Fibroblast of mammary gland (primary cell): ENCODE measurements at places on chromosomes 2 and 18.

DNA sequence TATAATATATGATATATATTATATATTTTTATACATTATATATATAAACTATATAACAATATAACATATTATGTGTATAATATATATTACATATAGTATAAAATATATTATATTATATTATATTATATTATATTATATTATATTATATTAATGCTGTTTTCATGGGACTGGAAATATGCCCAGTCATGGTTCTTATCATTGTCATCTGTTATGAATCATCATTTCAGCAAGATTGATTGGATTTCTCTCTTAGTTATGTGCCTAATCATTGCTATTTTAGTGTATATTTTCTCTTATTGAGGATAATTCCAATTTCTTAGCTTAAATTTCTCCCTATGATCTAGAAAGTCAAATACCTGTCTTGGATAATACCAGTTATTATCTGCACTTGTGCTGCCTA, 617.8 kb downstream of the TRIB2 start:
- no peak for DNase-seq

DNA sequence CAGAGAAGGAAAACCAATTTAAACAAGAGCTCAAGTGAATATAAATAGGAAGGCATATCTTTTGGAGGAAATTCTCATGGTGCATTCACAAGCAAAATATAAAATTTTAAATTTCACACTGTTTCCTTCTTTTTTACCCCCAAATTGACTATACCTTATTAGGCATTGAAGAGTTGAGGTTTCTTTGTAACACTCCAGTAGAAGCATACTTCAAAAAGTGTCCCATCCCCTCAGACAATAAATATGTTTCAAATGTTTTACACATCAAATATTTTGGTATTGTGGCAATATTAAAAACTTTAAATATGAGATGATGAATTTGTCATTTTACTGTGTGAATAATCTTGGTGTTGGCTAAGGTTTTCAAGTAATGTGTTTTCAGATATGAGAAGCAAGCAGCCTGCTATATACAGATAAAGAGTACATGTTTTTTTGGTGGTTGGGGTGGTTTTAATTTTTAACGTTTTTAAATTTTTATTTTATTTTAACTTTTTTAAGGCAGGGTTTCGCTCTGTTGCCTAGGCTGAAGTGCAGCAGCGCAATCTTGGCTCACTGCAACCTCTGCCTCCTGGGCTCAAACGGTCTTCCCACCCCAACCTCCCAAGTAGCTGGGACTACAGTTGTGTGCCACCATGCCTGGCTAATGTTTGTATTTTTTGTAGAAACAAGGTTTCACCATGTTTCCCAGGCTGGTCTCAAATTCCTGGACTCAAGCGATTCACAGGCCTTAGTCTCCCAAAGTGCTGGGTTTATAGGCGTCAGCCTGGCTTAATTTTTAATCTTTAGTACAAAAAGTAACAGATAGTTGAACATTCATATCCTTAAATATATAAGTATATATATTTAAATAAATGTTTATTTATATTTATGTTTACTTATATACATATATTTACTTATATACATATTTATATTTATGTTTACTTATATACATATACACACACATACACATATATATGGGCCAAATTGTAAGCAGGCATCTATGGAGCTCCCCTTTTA, 36.5 kb upstream of the DLX1 start:
- DNase-seq, result no peak

- DNase-seq, result no peak
These were observed 187.9 kb upstream of the ZEB2 start for GRCh38 chr2:144707736-144708326.

DNA sequence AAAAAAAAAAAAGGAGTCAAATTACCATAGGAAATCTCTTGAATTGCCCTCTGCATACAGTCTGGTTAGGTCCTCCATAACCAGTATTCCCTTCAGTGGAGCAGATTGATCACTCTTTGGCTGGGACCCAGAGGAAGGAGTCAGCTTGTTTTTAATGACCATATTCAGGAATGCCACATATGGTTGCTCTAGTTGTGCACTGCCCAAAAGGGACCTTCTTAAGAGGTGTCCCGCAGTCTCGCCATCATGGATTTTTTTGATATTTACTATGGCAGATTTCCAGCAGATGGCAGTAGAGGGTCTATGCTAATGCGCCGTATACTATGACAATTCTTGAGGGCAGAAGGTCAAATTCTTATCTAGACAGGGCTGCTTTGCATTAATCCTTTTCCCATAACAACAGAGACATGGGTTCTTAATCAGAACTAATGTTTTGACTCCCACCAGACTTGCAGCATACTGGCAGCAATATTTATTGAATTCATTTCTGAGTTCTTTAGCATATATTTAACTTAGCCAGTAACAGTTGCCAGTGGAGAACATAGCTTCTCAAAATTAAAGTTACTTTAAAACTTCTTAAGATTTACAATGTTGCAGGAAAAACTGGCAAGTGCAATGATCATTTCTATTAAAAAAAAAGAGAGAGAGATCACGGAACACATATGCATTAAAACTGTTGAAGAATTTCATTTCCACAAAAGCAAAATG, 31.8 kb upstream of the INPP4A start:
- DNase-seq, result peak; percentile 66

GRCh38 chr2:9781252-9781651, 62.0 kb upstream of the TAF1B start:
- no peak for DNase-seq

- peak; percentile 52 for DNase-seq
These were observed 45.6 kb upstream of the ODC1 start for GRCh38 chr2:10493634-10494281.

DNA sequence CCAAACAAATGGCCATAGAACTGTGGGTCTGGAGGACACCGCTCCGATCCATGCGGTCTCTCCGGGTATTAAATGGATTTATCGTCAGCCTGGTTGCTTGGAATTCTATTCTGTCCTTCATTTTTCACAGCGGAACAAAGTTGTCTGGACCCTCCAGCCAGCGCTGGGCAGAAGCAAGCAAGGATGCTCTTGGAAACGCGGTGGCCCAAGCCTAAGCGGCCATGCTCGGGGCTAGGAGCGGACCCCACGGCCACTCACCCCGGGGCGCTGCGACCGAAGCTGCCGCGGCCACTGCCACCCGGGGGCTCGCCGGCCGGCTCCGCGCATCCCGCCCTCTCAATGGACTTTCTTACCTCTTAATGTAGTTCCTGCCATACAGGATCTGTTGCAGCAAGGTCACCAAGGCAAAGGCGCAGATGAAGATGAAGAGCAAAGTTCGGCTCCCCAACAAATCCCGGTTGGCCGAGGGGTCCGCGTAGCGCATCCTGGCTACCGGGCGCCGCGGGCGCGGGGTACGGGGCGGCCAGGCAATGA, 761 bp downstream of the ST8SIA5 start:
- no peak for DNase-seq

- DNase-seq, result no peak
These were observed 107.1 kb upstream of the KCNJ3 start for GRCh38 chr2:154591294-154591820.

DNA sequence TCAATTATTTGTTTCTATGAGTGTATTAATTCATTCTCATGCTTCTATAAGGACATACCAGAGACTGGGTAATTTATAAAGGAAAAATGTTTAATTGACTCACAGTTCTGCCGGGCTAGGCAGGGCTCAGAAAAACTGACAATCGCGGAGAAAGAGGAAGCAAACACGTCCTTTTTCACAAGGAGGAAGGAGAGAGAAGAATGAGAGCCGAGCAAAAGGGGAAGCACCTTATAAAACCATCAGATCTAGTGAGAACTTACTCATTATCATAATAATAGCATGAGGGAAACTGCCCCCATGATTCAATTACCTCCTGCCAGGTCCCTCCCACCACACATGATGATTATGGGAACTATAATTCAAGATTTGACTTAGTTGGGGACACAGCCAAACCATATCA, 294.0 kb downstream of the DSC3 start:
- no peak for DNase-seq

DNA sequence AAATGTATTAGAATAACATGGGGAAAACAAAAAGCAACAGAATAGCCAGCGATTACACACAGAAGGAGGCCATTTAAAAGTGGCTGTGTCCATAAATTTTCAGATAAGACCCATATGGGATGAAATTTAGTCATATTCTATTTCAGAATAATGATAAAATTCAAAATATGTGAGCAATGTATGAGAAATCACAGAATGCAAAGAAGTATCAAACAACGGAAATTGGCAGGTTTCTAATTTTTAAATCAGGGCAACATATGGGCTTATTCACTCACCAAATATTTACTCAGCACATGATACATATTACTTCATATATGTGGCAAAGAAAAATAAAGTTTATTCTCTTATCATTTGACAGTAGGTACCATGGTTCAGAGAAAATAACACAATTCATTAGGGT, 208.5 kb downstream of the GRB14 start:
- DNase-seq, result no peak

- DNase-seq, result no peak
These were observed 20.7 kb downstream of the SLC14A2 start for GRCh38 chr18:45635893-45636509.

DNA sequence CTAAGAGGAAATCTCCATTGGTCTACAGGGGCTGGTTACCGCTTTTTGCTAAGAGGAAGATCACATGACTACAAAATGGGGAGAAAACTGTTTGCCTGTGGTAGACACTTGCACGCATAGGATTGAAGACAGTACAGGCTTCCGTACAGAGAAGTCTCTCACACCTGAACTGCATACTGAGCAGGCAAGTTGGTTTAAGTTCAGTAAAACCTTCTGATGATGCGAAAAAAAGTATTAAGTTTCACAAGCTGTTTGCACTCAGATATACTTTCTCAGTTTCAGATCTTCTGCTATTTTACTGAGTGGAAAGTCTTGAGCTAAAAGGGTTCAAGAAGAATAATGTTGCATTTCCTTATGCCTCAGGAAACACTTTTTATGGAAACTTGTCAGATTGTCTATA, 292.2 kb upstream of the MC4R start:
- DNase-seq, result no peak

- DNase-seq, result peak; percentile 45
These were observed 35.6 kb downstream of the PPP3R1 start for GRCh38 chr2:68216454-68217310.

- DNase-seq, result no peak
These were observed 364.5 kb upstream of the RGPD4 start for GRCh38 chr2:107462181-107462580.

DNA sequence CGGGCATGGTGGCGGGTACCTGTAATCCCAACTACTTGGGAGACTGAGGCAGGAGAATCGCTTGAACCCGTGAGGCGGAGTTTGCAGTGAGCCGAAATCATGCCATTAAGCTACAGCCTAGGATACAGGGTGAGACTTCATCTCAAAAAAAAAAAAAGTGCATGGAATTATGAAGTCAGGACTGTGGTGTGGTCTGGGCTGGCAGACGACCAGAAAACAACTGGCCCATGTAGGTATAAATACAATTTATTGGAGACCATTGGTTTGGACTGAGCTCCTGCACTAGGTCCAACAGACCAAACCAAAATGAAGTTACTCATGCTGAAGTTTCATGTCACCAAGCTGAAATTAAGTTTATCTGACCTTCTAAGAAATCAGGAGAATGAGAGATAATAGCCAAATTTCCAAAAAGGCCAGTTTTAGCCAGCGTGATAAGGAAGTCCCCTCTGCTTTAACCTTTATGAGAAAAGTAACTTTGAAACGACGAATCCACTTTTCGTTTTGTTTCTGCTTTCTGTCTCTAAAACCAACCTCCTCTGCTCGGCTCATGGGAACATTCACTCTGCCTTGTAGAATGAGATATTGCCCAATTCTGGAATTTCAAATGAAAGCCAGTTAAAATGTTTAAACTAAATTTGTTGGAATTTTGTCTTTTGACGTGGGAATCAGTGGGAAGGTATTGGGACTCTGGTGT, 17.7 kb upstream of the RAB10 start:
- DNase-seq, result no peak

GRCh38 chr18:34117319-34117718, 107.4 kb downstream of the NOL4 start:
- no peak for DNase-seq

DNA sequence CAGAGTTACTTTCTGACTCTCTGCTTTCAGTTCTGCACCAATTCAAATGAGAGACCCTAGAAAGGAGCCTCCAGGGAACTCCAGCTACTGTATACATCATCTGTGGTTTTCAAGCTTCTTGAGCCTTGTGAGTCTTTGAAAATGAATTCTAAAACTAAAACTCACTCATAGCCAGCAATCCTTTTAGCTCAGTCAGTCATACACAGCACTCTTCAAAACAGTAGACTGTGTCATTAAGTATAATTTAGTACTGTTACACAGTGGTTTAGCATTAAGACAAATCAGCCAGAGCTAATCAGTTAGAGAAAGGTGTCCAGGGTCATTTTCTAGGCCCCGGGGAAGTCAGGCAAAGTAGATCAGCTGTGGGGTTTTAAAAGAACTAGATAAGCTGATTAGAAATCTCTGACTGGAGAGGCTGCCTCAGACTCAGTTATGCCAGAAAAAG, 322.1 kb upstream of the THUMPD2 start:
- DNase-seq, result peak; percentile 87

GRCh38 chr2:172100080-172100934, 2.4 kb downstream of the DLX2 start:
- DNase-seq, result no peak

GRCh38 chr18:32846896-32847295, 74.1 kb upstream of the KLHL14 start:
- no peak for DNase-seq
